ENCODE measurements at places on chromosomes 2 and 18.

GRCh38 chr2:165811592-165812370 lies 17.7 kb upstream of the GALNT3 start:
- no peak for DNase-seq

DNA sequence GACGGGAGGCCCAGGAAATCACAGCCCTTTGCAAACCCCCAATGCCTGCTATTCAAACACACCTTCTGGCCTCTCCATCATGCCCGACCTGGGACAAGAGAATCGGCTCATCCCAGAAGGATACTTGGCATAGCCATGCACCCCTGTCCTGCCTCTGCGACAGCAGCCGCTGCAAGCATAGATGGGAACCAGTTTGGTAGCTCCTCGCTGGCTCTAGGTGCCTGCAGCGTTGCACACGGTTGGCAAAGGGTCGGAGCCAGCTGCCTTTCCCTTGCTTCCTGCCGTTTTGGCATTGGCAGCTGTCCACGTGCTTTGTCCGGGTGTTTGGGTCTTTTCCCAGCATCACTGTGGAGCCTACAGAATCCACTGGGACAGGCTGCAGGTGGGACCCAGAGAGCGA lies 76.9 kb downstream of the TWIST2 start:
- DNase-seq: no peak

DNA sequence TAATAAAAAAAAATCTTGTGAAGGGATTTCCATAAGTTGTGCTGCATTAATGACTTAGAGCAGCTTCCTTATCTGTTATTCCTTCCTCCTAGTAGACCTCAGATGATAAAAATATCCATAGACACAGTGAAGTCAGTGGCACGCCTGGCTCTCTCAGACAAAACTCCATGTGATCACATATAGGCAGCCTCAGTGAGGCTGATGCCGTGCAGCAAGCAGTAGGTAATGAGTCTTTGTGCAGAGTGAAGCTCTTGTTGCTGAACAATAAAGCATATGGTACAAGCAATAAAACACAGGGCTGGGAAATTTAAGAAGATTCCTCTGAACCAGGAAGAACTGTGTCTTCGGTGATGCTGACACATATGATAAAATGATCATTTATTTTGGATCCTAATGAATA lies 102.7 kb downstream of the CSRNP3 start:
- DNase-seq: no peak

DNA sequence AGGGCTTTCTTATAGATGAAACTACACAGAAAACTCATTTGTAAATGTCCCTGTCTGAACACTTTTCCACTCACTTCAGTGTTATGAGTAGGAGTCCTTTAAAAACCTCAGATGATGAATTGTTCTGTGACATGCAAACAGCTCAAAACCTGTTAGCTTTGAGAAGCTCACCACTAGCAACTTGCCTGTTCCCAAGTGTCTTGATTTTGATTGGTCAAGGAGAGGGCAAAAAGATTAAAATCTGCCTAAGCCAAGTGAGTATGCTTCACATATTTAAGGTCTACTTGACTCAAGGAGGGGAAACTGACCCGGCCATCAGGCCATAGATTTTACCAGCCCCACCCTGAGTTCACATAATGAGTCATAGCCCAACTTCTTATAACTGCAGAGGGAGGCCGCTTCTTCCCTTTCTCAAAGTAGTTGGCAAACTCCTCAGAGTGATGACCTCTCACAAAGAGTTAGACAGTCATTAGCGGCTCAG lies 45.2 kb upstream of the MEIS1 start:
- DNase-seq: no peak

DNA sequence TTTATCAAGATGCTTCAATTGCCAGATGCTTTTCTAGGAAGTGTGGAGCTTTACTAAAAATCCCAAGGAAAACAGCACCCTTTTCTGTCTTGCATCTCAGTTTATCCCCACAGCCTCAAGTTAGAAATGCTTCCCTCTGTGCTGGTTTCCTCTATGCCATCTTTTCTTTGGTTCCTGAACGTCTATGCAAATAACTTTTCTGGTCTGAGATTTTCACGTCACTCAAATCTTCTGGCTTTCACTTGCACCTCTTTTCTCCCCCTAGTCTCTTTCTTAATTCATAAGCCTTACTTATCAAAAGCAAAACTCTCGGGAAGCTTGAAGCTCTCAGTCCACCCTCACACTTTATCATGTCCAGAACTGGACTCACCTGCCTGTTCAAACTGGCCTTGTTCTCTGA lies 33.9 kb downstream of the ARHGAP25 start:
- no peak for DNase-seq

GRCh38 chr2:205273627-205274026 lies 408.7 kb upstream of the NRP2 start:
- DNase-seq: no peak

DNA sequence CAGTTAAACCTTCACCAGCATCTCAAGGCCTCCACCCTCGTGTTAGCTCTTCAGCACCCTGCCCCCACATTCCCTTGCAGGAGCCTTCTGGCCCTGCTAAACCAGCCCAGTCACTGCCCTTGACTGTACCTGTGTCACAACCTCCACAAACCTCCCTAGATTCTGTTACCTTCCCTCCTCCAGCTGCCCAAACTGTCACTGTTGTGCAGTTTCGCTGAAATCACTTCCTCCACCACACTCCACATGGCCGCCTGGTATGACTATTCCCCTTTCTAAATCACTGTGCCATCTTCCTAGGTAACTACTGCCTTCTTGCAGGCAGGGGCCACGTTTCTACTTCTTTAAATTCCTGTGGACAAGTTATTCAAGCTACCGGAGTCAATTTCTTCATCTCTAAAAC lies 160.2 kb downstream of the GALNT14 start:
- no peak for DNase-seq
